ENCODE measurements at places on chromosomes 13 and 19. TPM values are rescaled to one million over a fixed set of nuclear protein-coding genes. Genes with fewer than 3 reads are reported as not detected.

DNA sequence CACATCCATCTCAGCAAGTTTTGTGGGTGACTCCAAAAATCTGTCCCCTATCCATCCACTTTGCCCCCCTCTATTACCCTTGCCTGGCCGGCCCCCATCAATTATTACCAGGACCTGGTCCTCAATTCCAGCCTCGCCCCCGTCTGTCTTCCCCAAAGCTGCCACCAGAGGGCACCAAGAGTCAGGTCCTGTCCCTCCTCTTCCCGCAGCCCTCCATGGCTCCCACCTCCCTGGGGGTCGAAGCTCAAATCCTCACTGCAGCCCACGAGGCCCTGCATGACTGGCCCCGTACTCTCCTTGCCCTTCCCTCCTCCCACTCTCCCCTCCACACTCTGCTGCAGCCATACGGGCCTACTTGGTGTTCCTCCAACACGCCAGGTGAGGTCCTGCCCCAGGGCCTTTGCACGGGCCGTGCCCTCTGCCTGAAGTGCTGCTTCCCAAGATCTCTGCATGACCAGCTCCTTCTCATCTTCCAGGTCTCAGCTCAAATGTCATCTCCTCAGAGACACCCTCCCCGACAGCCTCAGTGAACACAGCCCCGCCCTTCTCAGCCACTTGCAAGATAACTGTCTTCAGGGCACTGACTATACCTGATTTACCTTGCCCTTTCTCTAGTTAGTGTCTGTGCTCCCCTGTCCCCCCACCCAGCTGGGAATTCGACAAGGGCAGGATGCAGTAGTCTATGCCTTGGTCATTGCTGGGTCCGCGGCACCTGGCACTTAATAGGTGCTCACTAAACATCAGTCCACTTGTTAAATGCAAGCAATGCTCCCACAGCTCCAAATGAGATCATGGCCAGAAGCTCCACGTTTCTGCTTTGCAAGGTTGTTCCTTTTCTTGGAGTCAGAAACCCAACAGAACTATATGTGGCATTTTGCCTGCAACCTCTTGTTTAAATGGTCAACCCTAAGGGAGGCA, 16.8 kb upstream of the SEMA6B start:
- peak; percentile 78 for DNase-seq

GRCh38 chr13:73025217-73026012, 33.4 kb upstream of the KLF5 start:
- no peak for DNase-seq

DNA sequence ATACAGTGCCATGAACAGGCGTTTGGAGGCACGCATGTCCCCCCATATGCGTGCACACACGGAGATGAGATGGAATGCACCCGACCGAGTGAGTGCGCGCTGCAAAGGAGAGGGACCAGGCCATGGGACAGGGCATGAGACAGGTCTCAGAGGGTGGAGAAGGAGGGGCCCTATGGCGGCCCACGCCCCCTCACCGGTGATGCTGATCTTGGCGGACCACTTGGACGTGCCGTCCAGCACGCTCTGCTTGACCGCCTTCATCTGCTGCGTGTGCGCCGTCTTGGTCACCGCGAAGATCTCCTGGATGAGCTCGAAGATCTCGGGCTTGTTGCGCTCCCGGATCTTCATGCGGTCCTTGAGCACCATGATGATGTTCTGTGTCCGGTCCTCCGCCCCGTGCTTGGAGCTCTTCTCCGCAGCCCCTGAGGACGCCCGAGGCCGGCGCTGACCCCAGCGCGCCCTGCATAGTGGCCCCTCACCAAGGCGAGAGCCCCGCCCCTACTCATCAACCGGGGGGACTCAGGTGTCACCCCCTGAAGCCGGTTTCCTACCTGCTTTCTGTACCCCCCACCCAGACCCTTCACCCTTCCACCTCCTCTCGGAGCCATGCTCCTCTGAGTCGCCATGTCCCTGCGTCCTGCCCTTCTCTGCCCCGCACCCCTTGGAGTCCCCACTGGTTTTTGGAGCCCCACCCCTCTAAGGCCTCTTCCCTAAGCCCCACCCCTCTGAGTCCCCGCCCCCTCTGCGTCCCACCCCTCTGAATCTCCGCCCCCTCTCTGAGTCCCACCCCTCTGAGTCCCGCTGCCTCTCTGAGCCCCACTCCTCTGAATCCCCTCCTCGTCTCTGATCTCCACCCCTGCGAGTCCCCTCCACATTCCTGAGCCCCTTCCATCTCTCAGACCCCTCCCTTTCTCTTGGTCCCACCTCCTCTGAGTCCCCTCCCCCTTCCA, 40.8 kb downstream of the UNC13A start:
- DNase-seq, result no peak

GRCh38 chr19:54160182-54160811, 776 bp upstream of the LENG1 start:
- no peak for DNase-seq

- DNase-seq, result no peak
Observed at GRCh38 chr19:29566496-29567054, 39.5 kb upstream of the POP4 start.

- DNase-seq, result no peak
Observed at GRCh38 chr13:24688950-24689349, 8.7 kb downstream of the ATP12A start.

Gene ZNF723
- total RNA-seq, result not detected

Gene ZNF492
- total RNA-seq, result 2.5 TPM

DNA sequence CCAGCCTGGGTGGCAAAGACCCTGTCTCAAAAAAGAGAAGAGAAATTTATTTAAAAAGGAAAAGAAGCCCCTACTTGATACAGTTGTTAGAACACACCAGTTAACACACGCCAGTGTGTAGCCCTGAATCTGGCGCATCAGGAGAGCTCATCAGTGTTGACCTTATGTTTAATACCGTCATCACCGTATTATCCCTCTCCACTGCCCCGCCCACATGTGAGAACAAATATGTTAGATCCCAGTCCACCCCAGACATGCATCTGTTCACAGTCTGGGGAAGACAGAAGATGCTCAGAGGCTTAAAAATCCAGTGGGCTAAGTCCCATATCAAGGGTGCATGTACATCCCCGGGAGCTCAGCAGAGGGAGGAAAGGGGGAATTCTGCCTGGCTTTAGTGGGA, 155.2 kb downstream of the DPF1 start:
- DNase-seq, result no peak

GRCh38 chr19:18119013-18119716, 21.6 kb downstream of the MAST3 start:
- peak; percentile 60 for DNase-seq

DNA sequence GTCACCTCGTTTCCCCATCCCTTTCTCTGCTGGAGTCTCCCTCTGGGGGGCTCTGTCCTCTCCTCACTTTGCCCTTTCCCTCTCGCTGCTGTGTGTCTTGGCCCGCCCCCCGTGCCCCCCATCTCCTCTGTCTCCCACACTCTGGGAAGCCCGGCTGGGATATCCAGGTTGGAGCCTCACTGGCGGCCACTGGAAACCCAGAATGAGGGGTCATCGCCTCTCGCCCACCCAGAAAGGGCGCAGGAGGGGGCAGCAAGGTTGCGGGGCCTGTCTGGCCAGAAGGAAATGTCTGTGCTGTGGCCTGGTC, 15.6 kb downstream of the CCDC97 start:
- no peak for DNase-seq

GRCh38 chr13:91361755-91362271, 14.3 kb downstream of the MIR17HG start:
- no peak for DNase-seq

- no peak for DNase-seq
Observed at GRCh38 chr13:65595916-65596315, 1634.2 kb downstream of the PCDH9 start.

- no peak for DNase-seq
Observed at GRCh38 chr13:48818495-48819356, 157.0 kb upstream of the FNDC3A start.

Gene PSG2
- total RNA-seq, result not detected

DNA sequence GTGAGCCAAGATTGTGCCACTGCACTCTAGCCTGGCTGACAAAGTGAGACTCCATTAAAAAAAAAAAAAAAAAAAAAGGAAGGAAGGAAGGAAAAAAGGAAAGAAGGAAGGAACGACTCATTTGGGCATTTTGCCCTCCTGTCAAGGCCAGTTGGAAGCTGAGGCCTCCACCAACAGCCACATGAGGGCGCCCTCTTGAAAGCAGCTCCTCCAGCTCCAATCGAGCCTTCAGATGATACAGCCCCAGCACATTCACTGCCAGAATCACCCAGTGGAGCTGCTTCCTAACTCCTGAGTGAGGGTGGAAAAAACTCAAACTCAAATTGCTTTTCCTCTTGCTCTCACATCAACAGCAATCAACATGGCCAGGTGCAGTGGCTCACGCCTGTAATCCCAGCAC, 40.9 kb downstream of the GNG7 start:
- DNase-seq, result no peak

- DNase-seq, result no peak
Observed at GRCh38 chr13:30721936-30722335, 13.4 kb upstream of the ALOX5AP start.

GRCh38 chr19:35562336-35562735, 1.1 kb downstream of the ATP4A start:
- no peak for DNase-seq

- DNase-seq, result no peak
Observed at GRCh38 chr13:88622362-88622973, 951.3 kb downstream of the SLITRK5 start.

DNA sequence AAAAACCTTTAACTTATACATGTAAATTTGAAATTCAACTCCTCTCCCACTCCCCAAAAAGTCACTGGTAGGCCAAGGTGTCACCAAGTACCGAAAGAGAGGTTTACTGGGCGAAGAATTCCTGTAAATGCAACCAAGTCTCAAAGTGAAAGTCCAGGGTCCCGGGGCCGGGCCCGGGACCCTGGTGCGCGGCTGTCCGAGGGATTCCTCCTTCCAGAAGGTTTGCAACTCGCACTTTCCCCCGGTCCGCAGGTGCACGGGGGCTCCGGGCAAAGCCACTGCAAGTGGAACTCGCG, 1.1 kb downstream of the STK24 start:
- no peak for DNase-seq

Gene PLIN4
- 0.11 TPM for total RNA-seq

DNA sequence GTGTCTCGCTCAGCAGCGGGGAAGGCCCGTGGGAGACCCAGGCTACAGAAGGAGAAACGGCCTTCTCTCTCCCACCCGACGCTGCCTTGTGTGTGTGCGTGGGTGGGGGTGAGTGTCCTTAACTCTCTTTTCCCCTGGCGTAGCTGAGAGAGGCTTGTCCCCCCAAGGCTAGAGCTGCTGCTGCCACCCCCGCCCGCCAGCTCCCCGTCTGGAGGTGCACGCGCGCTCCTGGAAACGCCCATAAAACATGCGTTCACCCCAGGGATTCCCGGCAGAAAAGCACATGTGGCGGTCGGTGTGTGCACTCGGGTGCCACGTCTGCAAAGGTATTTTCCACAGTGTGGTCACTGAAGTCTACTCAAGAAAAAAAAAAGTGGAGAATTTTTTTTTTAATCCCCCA, 36.1 kb downstream of the GADD45B start:
- no peak for DNase-seq

DNA sequence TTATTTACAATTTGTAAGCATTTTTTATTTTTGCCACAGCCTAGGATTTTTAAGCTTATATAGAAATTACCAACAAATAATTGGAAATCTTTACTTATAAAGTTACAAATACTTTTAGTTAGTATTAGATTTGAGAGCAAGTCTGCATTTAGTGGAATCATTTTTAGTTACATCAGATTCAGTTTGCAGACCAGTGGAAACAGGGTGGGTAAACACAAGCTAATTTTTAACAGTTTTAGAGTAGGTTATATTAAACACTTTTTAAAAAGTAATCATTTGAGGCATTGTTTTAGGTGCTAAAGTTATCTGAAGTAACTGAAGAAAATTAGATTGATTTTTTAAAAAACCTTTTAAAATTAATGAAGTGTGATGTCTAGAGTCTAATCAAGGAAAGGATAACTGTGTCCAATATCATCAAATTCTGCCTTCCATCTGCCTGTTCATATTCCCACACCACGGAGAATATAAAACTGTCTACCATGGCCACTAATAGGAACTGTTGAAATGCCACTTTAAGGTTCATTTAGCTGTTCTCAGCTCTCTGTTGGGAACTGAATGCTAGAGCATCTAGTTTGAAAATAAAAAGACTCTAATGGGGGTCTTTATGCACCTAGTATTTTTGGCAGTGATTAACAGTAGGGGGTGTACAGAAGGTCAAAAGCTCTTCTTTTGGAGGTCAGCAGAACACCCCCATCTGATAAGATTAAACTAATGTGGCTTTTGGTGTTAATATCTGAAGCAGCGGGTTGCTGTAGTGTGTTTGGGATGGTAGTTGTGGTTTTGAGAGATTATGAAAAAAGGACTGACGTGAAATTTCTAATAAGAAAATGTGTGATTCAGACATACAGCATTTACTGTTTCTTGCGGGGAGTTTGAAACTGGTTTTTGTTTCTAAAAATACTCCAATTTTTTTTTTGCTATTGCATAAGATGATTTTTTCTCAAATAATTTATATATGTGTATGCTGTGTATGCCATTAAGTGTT, 66.5 kb downstream of the NDFIP2 start:
- no peak for DNase-seq

Gene SYT3
- 0.17 TPM for total RNA-seq

- no peak for DNase-seq
Observed at GRCh38 chr13:43650882-43651281, 135.9 kb downstream of the ENOX1 start.

Gene SYT5
- 0.39 TPM for total RNA-seq

Gene LRRC25
- 1.2 TPM for total RNA-seq

DNA sequence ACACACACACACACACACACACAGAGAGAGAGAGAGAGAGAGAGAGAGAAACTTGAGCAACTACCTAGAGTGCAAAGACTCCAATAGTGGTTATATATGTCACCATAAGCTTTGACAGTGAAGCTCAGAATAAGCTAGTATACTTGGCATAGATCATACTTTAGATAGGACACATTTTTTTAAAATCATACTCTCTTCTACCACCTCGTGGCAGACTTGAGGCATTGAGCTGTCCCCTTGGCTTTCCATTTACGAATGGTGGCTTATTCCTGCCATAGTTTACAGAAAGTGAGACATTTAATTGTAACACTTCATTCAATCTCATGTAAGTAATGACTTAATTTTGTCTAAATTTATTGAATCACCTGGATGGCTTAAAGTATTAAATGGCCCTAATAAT, 108.2 kb downstream of the EDNRB start:
- no peak for DNase-seq

GRCh38 chr19:10510301-10510802, 6.9 kb downstream of the S1PR5 start:
- DNase-seq, result peak; percentile 81

DNA sequence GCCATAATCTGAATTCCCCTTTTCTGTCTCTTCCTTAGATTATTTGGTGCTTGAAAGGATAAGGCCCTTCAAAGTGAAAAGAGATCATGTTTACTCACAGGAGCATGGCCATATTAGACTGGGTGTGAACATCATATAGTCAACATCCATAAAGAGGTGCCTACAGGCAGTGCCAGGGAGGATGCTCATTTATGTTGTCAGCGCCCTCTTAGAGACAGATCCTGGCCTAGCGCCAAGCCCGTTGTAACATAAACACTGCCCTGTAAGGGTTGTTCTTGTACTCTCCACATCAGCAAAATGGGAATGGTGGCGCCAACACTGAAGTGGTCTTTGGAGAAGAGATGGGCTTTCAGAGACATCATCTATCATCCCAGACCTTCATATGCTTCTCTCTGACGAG, 16.1 kb downstream of the PCDH8 start:
- no peak for DNase-seq

Gene MATK
- 29.4 TPM for total RNA-seq

GRCh38 chr13:28077231-28077630, 23.1 kb downstream of the FLT3 start:
- DNase-seq, result no peak

Measured in activated naive CD8-positive, alpha-beta T cell treated with anti-CD3 and anti-CD28 coated beads, Interleukin-2, amount 10 ng/mL, durations not matched to agents 7 days and 5 days (primary cell).